LoVo (cell line): ENCODE measurements at places on chromosomes 1 and 21.

- DNase-seq = no peak
These were observed 16.5 kb downstream of the TLCD4 start for GRCh38 chr1:95133687-95134086.

DNA sequence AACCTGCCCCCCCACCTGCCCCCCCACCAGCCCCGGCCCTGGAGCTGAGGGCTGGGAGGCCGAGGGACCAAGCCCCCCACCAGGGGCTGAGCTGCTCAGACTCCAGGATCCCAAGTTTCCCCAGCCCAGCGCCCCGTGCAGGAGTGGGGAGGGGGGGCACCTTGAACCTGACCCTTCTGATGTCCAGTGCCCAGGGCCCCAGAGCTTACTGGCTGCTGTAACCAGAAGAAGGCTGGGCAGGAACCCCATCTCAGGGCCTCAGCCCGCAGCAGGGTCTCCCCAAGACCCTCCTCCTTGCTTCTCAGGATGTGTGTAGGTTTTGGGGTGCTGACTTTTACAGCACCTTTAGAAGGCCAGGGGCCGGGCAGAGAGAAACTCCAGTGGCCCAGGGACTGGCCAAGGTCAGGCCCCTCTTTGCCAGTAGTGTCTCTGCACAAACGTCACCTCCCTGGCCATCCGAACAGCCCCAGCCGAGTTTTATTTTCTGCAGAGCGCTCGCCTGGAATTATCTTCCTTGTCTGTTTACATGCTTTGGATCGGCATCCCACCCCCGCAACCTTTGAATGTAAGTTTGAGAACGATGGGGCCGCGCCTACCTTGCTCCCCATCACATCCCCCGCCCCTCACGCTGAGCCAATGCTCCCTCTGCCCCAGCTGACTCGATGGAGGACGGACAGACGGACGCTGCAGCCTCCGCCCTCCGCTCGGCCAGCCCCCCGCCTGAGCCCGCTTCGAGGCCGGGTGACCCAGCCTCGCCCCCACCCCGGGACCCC lies 70.1 kb upstream of the CASZ1 start:
- DNase-seq = no peak

DNA sequence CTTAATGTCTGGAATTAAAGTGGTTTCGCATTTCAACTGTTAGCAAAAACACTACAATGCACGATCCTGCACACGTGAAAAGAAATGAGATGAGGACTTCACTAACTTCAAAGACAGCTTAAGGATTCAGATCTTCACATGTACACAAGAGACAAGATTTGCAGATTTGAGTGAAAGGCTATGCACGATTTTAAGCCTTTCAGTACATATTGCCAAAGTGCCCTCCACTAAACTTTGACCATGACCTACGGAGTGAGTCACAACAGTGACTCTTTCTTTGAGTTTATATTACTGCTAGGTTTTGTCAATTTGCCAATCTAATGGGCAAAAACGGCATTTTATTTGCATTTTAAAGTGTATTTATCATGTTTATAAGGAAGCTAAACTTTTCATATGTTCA lies 41.2 kb upstream of the CR1L start:
- peak; percentile 5 for DNase-seq

DNA sequence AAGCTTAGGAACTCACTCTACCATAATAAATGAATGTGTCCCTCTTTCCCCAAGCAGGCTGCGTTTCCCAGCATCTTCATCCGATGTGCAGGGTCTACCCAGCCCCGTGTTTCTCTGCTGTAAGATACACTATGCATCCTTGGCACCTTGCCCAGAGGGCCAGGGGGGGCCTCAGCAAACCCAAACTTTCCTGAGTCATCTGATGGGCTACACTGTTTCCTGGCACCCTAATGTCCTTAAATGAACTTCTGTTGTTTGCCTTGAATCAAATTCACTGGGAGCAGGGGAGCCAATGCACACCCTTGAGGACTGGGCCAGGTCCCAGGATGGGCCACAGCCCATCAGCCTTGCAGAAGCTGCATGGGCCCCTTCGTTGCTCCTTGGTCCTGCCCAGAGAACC lies 145.5 kb downstream of the IGSF21 start:
- no peak for DNase-seq

GRCh38 chr1:237975903-237976302 lies 85.2 kb upstream of the ZP4 start:
- no peak for DNase-seq

DNA sequence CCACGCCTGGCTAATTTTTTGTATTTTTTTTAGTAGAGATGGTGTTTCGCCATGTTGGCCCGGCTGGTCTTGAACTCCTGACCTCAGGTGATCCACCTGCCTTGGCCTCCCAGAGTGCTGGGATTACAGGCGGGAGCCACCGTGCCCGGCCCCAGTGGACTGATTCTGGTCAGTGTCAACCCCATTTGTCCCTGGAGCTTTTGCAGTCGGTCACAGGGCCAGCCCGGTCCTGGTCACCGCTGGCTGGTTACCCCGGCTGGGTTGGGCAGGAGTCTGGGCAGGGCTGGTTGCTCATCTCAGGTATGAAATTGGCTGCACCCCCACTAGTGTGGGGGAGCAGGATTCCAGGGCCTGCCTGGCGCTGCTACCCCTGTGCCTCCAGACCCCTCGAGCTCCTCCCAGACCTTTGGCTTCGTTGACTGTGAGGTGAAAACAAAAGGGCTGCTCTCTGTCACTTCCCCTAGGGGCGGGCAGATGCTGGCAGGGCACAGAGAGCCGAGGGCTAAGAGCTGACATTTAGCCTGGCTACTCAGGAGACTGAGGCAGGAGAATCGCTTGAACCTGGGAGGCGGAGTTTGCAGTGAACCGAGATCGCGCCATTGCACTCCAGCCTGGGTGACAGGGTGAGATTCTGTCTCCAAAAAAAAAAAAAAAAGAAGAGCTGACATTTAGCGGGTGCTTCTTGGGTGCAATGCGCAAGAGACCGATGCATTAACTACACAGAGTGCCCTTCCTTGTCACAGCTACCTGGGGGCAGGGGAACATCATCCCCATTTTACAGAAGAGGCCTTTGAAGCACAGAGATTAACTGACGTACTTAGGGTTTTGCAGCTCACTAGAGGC lies 10.6 kb downstream of the TNFRSF1B start:
- no peak for DNase-seq

DNA sequence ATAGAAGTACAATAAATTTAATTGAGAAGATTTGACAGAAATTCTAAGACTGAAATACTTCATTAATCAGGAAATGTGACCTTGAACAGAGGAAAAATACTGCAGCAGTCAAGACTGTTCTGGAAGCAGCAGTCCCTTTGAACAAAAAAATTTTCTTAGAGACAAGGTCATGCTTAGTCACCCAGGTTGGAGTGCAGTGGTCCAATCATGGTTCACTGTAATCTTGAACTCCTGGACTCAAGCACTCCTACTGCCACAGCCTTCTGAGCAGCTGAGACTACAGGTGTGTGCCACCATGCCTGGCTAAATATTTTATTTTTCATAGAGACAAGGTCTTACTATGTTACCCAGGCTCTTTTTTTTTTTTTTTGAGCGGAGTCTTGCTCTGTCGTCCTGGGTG lies 1.9 kb upstream of the CCDC30 start:
- DNase-seq = no peak

DNA sequence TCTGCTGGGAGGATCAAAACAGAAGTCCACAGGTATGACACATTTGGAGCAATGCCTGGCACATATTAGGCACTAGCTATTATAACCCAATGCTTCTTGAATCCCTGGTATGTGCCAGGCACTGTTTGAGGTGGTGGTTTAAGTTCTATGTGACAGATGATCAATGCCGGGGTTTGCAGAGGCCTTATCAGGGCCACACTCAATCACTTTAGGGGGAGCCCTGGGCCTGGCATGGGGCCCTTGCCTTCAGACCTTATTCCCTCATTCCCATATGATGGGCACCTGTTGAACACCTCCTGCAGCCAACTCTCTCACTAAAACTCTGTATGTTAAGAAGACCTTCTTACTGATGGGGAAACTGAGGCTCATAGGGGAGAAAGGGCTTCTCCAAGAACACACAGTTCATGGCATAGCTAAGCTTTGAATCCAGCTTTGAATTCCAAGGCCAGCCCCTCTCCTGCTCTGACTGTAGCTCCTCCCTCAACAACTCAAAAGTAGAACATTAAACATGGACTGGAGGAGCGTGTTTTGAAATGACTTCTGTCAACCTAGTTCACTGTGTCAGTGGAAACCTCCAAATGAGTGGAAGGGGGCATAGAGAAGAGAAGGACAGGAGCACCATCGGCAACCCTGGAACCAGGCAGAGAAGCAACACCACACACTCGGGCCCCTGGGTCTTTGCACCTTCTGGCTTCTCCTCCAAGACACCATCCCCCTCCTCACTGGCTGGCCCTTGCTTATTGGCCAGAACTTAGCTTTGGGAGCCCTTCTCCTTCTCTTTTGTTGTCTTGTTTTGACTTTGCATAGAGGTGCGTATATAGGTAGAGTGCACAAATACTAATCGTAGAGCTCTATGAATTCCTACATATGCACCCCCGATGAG lies 6.6 kb upstream of the IFFO2 start:
- no peak for DNase-seq

DNA sequence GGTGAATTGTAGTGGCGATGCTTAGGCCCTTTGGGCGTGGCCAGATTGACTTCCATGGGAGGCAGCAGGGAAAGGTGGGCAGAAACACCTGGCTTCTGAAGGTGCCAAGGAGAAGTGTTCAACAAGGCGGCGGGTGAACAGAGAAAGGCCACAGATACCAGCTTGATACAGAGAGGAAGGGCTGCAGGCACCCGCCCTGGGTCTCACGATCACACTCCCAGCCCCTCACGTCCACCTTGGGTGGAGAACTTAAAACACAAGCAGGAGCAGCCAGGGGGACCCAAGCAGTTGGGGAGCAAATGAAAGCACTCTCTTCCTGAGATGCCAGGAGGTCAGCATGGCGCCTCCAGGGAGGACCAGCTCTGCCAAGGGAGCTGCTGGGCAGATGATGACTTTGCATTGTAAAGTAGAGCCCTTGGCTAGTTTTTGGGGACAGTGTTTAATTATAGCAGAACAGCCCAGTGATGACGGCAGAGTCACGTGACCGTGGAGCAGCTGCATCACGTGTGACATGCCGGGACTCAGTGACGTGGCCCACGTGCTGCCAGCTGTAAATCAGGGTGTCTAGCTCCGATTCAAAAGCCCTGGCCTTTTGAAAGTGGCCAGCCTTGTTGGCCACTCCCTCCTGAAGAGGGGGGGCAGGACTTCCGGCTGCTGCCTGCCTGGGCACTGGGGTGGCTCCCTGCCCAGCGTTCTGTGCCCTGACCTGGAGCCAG lies 19.0 kb downstream of the SLC37A1 start:
- no peak for DNase-seq

- peak; percentile 51 for DNase-seq
These were observed 519 bp downstream of the FNBP1L start for GRCh38 chr1:93448292-93448982.

- no peak for DNase-seq
These were observed 42.1 kb downstream of the SYCP1 start for GRCh38 chr1:114896795-114897194.

- DNase-seq = no peak
These were observed 998 bp upstream of the SPAG17 start for GRCh38 chr1:118186026-118186425.

GRCh38 chr1:39671433-39671792 lies 494 bp downstream of the NT5C1A start:
- DNase-seq = no peak

- DNase-seq = no peak
These were observed 87.0 kb upstream of the GALNT2 start for GRCh38 chr1:229980009-229980408.
